ENCODE measurements at places on chromosomes 2 and 18.
A peak's percentile ranks its signal among the peaks of the same experiment; 100 is the strongest.

GRCh38 chr18:25422230-25422629, 70.3 kb upstream of the ZNF521 start:
- DNase-seq, result no peak

GRCh38 chr18:5817816-5818215, 77.5 kb downstream of the TMEM200C start:
- no peak for DNase-seq

- no peak for DNase-seq
Measured at GRCh38 chr2:165902934-165903333, 50.6 kb downstream of the TTC21B start.

GRCh38 chr2:71524476-71524875, 71.1 kb downstream of the DYSF start:
- DNase-seq, result no peak

GRCh38 chr2:136167721-136168475, 49.9 kb upstream of the CXCR4 start:
- no peak for DNase-seq

DNA sequence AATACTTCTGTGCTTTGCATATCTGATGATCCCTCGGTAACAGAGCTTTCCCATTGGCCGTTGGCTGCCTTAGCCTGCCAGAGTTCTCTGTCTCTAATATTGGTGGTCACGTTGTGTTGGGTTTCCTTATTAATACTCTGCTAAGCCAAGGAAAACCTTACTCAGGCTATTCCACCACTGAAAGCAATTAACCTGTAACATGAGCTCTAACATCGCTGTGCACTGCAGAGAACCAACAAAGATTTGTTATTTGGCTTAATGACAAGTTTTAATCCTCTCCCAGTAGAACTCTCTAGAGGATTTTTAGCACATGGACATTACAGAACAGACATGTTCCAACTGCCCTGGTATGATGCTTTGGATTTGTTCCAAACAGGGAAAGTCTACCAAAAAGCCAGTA, 825.9 kb upstream of the POU3F3 start:
- DNase-seq, result peak; percentile 43

DNA sequence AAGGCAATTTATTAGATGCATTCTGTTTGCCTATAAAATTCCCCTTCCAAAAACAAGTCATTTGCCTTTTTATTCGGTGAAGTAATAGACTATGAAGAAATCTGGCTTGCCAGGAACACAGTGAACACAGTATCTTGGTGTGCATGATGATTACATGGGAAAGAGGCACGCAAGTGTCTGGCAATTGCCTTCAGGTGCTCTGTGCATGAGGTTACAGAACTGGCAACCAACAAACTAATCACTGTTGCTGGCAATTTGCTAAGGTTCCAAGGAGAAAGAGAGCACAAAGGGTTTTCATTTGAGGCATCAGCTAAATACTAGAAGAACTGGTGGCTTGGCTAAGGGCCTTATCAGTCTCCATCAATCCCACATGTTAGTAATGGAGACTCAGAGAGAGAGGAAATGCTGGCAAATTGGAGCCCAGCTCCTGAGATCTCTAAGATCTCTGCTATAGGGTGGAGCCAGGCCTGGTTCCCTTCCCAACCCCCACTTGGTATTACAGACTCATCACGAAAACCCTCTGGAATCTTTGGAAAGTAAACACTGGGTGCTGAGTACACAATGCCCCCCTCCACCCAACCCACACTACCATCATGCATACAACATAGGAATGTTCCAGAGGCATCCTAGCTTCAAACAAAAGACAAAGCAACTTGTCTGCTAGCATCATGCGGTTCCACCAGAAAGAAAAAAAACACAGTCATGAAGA, 10.4 kb downstream of the RNF152 start:
- no peak for DNase-seq

Data from NCI-H1105 (cell line).